NCI-H187 treated with DMSO at 0.1 percent for 48 hours (cell line): ENCODE measurements at places on chromosomes 2 and 18.

GRCh38 chr2:82330155-82330554 is 2025.6 kb upstream of the LRRTM1 start:
- DNase-seq: no peak

DNA sequence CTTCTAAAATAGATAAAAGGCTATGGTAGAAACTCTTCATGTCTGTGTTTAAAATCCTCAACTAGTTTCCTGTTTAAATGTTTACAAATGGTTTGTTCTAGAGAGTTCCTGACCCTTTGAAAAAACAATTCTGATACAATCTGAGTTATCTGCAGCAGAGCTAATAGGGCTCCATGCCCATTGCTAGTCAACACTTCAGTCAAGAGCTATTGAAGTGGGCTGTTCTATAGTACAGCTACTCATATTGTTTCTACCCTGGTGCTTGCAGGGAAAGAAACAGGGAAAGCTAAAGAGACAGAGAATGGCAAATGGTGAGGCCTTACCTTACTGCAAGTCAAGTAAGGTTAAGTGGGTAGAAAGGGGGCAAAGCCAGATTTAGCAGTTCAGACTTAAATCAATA is 112.3 kb upstream of the CAVIN2 start:
- DNase-seq: peak; percentile 22

- DNase-seq: no peak
These were observed 15.1 kb upstream of the MEX3C start for GRCh38 chr18:51212606-51213005.

GRCh38 chr2:24016376-24016761 is 6.5 kb downstream of the MFSD2B start:
- DNase-seq: no peak

DNA sequence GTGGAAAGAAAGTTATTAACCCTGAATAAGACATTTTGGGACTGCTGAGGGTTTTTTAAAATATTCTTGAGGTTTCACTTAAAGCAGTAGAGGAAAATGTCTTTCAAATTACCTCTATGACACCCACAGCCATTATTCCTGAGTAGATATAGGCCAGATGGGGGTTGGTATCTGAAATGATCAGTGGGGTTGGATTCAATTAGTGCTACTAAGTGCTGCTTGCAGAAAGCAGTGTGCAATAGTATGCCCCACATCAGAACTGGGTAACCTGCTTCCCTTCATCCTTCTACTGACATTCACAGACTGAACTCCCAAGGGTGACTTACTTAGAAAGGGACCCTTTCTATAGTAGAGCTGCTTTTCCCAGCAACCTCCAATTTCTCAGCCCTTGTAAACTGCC is 7.3 kb upstream of the ETAA1 start:
- no peak for DNase-seq

DNA sequence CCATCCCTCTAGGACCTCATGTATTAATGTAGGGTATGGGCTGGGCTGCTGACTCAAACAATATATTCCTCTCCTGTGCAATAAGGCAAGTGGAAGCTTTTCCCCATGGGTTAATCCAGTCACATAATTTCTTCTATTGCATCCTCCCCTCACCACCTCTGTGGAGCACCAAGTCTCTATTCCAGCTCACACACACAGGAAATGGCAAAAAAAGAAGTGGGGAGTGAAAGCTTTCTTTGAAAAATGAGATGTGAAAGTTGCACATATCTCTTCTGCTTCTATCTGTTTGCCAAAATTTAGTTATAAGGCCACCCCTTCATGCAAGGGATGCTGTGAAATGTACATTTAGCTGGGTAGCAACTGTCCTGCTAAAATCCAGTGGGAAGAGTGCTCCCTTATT is 121.3 kb downstream of the CDC42EP3 start:
- DNase-seq: no peak

DNA sequence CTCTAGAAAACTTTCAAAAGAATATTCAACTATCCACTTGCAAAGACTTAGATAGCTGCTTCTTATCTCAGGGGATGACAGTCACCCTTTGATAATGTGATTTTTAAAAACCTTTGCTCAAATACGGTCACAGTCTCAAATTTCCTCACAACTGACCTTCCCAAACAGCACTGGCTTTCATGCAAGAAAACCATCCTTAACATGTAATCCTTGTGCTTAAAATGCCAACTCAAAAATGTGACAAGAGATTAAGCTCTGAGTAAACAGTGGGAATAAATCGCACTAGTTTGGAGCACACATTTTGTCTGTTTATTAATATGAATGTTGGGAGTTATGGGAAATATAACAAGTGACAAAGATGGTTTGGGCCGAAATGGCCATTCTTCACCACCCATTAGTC is 87.5 kb upstream of the CCBE1 start:
- no peak for DNase-seq

DNA sequence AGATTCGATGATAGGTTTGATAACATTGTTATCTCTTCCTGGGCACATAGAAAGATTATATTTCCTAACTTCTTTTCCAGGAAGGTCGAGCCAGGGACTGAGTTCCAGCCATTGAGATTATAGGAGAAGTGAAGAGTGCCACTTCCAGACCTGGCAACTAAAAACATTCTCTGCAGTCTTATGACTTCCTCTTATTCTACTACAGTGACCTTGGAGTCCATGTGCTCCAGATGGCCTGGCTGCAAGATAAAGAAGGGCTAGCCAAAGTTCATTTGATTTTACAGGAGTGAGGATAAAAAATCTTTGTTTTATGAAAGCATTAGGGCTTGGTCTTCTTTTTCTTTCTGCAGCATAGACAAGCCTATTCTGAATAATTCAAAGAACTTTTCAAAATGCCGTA is 363.0 kb downstream of the FSIP2 start:
- DNase-seq: no peak

GRCh38 chr2:127418300-127419111 is at the start of gene PROC:
Gene PROC (plus strand): TSS chr2:127418427. CDS start chr2:127419943, 1,516 bp downstream.
- no peak for DNase-seq

GRCh38 chr2:11738589-11739436 is 7.6 kb upstream of the LPIN1 start:
- no peak for DNase-seq

GRCh38 chr18:37403100-37403781 is 162.4 kb downstream of the CELF4 start:
- DNase-seq: peak; percentile 21

GRCh38 chr18:11981543-11982366 is 448 bp downstream of the IMPA2 start:
- DNase-seq: no peak

- DNase-seq: no peak
These were observed 921.1 kb downstream of the DSC3 start for GRCh38 chr18:30121397-30121796.

- no peak for DNase-seq
These were observed 246.6 kb upstream of the NCKAP5 start for GRCh38 chr2:133814890-133815289.

- DNase-seq: no peak
These were observed 129.6 kb downstream of the CERS6 start for GRCh38 chr2:168585700-168586099.

DNA sequence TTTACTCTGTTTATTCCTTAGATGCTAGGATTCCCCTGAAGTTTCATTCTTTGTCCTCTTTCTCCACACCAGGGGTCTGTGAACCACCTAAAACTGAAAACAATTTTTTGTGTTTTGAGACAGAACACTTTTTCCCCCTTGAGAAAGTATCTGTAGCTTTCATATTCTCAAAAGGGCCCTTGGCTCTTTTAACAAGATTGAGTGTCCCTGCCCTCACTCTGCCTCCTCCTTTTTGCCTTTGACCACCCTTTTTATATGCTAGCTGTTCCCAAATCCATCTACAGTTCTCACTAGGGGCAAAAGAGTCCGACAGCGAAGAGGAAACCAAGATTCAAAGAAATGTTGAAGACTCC is 883 bp upstream of the EHBP1 start:
- DNase-seq: no peak

DNA sequence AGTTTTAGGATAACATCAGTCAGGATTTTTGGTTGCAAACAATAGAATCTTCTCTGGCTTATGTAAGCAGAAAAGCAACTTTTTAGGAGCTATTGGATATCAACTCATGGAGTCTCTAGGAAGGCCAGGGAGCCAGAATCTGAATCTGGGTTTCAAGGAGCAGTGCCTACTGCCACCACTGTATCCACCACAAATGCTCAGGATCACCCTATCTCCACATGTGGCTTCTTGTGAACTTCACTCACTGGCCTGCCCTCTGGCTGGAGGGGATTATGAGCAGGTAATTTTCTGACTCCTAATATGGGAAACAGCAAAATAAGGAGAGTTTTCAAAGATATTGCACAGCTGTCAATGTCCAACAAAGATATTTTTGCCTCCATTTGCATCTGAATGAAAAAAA is 142.9 kb downstream of the PKP4 start:
- DNase-seq: no peak

DNA sequence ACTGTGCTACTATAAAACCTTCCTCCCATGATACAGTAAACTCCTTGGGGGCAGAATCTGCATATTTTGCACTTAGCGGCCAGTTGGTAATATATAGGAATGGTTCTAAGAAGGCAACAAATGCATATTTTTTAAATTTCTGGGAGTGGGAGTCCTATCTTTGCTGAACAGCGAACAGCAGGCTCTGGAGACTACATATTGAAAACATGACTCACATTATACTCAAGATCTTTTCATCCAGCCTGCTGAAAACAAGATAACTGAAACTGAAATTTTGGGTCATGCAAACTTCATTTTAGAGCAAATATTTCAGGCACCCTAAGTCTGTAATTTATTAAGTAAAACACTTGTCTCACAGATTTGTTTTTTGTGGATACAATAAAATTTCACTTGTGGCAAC is 122.2 kb downstream of the SATB2 start:
- no peak for DNase-seq

DNA sequence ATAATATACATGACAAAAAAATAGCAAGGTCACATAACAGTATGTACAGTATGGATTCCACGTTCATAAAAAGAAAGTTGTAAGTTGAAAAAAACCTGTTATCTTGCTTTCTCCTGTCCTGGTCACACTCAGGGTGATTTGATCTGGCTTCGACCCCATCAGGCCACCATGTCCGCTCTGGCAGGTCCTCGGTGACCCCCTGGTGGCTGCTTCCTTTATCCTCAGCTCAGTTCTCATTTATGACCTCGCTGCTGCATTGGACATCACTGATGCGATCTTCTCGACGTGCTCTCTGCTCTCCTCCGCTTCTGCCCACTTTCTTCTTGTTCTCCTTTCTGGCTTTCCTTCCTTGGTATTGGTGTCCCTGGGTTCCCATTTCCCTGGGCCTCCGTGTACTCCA is 29.7 kb downstream of the DGKD start:
- DNase-seq: no peak

- DNase-seq: no peak
These were observed 26.2 kb downstream of the HPCAL1 start for GRCh38 chr2:10328670-10329579.

GRCh38 chr2:232431705-232432590 is 24.0 kb upstream of the ALPI start:
- no peak for DNase-seq

DNA sequence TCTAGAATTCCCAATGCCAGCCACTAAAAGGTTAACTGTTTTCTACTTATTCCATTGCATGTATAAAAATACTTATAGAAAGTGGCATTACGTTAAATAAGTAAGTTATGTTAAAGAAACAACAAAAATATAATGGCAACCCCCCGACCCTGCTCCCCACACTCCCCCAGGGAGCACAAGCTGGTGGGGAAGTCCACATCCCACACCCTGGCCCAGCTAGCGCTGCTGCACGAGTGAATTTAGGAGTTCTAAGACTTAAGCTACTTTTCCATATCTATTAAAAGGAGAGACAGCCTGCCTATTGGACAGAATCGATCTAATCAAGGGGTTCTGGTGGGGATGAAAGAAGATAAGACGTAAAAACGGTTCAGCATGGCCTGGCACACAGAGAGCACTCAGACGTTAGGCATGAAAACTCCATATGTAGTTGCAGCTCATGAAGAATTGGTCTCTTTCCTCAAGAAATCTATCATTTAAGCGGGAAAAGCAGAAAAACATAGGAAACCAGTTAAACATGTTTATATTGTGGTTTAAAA is 16.6 kb downstream of the HJURP start:
- DNase-seq: no peak

DNA sequence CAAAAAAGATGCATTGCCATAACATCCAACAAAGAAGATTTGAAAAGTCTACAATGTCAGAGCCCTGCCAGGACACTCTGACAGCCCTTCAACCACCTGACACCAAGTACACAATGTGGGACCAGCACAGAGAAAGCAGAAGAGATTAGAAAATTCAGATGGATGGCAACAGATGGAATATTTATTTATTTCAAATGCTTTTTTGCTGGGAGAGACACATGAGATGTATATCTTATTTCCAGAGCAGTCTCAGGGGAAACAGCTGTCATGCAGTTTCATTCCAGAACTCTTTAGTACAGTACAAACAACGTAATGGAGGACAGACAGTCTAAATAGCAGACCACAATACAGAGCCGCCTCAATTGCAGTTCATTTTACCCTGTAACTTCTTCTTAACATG is 110.1 kb downstream of the MAIP1 start:
- DNase-seq: no peak

GRCh38 chr2:55425431-55425831 is 5.8 kb upstream of the CCDC88A start:
- DNase-seq: no peak

- DNase-seq: no peak
These were observed 48.4 kb downstream of the LRRTM1 start for GRCh38 chr2:80255918-80256781.

DNA sequence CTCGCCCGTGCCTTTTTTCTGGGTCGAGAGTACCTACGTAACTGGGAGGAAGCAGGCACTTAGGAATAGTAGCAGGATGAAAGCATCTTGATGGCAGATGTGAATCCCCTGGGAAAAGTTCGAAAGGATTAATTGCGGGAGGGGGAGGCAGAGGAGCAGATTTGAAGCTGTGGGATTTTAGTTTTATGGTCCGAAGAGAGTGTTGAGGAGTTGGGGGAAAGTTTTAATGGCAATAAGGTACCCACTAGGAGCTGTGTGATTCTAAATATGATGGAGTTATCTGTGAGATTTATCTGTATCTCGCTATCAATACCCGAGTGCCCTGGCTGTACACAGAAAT is 1.1 kb downstream of the AGFG1 start:
- no peak for DNase-seq

- no peak for DNase-seq
These were observed 12.8 kb downstream of the ASIC4 start for GRCh38 chr2:219527076-219527394.

DNA sequence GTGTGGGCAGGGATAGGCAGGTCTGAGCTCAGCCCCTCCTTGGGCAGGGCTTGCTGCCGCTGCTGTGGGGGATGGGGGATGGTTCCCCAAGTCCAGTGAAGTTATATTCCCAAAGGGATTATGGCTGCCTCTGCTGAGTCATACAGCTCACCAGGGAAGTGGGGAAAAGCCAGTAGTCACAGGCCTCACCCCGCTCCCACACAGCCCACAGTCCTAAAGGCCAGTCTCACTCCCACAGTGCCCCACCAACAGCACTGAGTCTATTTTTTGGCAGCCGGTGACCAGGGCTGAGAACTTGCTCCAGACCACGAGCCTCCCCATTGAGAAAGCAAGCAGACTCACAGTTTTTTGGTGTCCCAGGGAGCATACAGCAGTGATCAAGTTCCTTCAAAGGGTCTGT is 173.3 kb downstream of the OSR1 start:
- DNase-seq: no peak

GRCh38 chr2:39981883-39982311 is 202.8 kb upstream of the THUMPD2 start:
- peak; percentile 68 for DNase-seq

GRCh38 chr18:79800371-79801180 is 2.8 kb downstream of the KCNG2 start:
- DNase-seq: no peak
